ENCODE measurements at places on chromosomes 2 and 18. TPM values are rescaled to one million over a fixed set of nuclear protein-coding genes. Genes with fewer than 3 reads are reported as not detected.

DNA sequence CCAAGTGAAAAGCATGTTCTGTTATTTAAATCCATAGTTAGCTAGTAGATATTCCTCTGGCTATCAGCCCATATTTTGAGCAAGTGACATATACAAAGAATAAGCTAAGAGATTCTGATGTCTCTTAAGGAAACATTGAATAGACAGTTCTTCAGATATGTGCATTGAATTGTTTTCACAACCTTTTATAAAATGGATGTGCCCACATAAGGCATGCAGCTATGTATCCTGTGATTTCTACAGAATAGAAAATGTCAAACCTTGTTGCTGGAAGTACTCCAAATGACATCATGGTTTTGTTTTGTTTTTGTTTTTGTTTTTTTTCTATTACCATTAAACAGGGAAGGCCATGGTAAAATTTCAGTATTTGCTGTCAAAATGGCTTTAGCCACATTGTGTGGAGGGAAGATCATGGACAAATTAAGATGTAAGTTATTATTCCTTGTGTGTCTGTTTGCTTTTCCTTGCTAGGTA, 95.8 kb downstream of the DTNA start:
- DNase-seq = no peak

DNA sequence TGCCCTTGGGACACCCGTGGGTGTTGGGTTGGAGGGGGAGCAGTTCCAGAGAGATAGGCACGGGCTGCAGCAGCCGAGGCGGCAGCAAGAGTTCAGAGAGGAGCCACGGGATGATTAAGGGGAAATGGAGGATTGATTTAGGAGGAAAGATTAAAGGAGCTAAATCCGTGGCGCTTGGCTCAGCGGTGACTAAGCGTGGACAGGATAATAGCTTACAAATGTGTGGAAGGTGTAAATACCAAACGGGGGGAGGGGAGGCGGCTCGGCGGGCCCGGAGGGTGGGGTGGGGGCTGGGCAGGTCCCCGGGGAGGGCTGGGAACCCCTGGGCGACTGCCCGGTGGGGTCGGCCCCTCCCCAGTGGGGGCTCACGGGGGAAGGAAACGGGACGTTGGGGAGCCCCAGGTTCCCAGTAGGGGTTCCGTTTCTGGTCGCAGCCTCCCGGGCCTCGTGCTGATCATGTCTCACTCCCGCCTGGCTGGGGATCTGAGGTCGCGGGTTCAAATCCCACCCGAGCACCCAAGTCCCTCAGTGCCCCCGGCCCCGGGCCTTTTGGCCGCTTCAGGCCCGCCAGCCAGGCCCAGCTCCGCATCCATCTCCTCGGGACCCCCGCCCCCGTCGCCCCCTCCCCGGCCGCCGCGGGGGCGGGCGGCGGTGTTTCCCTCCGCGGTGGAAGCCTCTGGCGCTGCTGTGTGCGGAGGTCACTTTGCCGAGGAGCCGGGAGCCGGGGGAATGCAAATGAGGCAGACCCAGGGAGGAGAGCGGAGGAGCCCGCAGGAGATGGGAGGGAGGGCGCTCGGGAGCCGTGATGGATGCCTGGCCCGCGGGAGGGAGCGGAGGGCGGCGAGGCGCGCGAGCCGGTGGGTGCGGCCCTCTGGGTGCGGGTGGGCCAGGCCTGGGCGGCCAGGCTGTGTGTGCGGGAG, 8.1 kb downstream of the ASIC4 start:
- DNase-seq = peak; percentile 45

The ZNF804A gene
- not detected for total RNA-seq

The IRS1 gene
- total RNA-seq = 27.9 TPM

GRCh38 chr2:8491296-8492027, 190.4 kb upstream of the ID2 start:
- DNase-seq = no peak

DNA sequence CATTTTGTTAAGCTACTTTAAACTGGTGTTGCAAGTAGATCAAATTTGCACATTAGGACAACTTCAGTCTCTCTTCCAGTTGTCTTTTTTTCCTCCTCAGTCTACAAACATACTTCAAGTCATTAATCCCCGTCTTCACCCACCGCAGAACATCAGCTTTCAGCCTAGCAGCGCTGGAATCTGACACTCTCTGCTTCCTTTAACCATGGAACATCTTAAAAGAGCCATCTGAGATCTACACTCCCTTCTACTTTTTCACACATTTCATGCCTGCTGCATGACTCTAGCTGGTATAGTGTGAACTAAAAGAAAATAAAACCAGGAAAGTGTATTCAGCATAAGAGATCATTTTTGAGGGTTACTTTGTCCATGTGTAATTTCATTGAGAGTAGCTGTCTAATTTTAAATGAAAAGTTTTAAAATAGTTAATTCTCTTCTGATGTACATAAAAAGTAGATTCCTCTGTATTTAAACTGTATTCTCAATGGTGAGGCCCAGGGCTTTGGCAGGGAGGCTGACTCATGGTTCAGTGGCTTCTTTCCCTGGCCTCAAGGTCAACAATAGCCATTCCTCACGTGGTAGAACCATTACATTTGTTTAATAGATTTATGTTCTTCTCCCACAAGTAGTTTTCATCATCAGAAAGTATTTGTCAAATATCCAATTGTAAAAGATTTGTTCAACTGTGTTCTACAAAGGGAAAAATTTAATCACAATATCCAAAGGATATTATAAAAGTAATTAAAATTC, 16.5 kb downstream of the SGPP2 start:
- no peak for DNase-seq

DNA sequence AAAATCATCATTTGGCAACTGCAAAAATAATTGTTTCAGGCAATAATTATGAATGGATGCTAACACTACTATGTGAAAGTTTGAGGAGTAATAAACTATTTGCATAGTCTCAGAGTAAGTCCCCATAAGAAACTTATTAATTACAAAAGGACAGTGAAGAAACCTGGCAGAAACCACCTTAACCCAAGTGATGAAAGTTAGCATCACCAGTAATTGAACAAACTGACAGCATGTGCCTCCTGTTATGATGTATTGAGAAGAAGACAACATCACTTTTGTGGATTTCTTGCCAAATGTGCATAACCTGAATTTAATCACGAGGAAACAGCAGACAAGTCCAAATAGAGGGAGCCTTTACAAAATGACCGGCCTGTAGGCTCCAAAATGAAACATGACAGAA, 183.3 kb upstream of the SP5 start:
- DNase-seq = no peak
